Fibroblast of skin of left biceps (primary cell): ENCODE measurements at places on chromosomes 16 and 17.

GRCh38 chr17:59827721-59828477 is 64.8 kb downstream of the TUBD1 start:
- no peak for DNase-seq

- no peak for DNase-seq
Measured at GRCh38 chr17:41492771-41493170, 3.1 kb upstream of the KRT36 start.

DNA sequence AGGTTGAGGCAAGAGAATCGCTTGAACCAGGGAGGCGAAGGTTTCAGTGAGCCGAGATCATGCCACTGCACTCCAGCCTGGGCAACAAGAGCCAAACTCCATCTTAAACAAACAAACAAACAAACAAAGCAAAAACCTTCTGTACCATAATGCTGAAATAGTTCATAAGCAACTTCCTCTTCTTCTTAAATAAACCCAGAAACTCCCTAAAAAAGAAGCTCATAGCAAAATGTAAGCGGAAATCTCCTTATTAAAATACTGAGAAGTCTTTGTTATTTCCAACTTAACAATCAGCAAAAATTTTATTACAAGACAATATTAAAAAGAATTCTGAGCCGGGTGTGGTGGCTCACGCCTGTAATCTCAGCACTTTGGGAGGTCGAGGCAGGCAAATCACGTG is 82.8 kb downstream of the FBXL20 start:
- no peak for DNase-seq

GRCh38 chr16:15856901-15857698 is at the start of gene MYH11:
Gene MYH11, minus strand, starts transcription at chr16:15857028. Its CDS starts 18,776 bp downstream, at chr16:15838252.
- DNase-seq = no peak

- no peak for DNase-seq
Measured at GRCh38 chr16:2159175-2159838, 3.7 kb downstream of the TRAF7 start.

DNA sequence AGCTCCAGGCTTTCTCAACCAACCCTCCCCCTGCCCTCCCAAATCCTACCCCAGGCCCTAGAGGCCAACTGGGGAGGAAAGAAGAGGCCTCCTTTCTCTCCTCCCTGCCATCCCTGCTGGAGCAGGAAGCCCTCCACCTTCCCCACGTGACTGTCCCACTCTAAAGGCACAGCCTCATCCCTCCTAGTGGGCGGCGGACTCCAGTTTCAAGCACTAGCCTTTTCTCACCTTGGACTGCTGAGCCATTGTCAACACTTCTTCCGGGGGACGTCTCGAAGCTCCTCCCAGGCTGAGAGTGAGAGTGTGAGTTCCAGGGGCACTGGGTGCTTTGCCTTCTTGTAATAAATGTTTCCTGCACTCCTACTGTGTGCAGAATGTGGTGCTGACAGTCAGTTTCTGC is 21.4 kb upstream of the IRX6 start:
- DNase-seq = no peak
